NCI-H774 (cell line): ENCODE measurements at places on chromosomes 2 and 18.
A peak's percentile ranks its signal among the peaks of the same experiment; 100 is the strongest.

- DNase-seq, result no peak
Observed at GRCh38 chr18:22060361-22060760, 109.0 kb upstream of the GATA6 start.

GRCh38 chr18:25180973-25181548 lies 170.9 kb downstream of the ZNF521 start:
- no peak for DNase-seq

DNA sequence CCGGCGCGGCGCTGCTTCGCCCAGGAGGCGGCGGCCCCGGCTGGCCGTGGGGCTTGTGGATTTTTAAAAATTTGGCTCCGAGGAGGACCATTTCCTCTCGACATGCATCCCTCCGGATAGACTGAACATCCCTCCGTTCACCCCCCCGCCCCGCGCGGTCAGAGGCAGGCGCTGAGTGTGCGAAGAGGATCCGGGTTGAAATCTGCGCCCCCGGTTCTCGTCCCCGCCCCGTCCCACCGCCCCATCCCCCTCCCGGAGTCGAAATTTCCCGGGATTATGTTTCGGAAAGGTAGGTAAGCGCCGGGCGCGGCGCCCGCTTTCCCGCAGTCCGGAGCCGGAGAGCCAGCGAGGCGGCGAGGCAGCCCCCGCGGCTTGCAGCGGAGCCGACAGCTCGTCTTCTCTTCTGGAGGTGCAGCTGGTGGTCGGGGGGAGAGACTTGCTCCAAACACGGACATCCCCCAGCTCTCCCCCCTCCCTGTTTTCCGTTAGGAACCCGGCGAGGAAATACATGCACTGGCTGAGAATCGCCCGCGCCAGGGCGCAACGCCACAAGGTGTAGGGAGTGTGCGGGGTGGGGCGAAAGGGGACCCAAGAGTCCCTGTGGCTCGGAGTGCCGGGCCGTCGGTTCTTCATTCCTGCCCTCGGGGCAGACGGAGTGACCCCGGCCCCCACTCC lies at the start of gene PRKCE:
Gene PRKCE (plus strand): TSS at position 261 of the 675 bp plus-strand sequence.
- no peak for DNase-seq

DNA sequence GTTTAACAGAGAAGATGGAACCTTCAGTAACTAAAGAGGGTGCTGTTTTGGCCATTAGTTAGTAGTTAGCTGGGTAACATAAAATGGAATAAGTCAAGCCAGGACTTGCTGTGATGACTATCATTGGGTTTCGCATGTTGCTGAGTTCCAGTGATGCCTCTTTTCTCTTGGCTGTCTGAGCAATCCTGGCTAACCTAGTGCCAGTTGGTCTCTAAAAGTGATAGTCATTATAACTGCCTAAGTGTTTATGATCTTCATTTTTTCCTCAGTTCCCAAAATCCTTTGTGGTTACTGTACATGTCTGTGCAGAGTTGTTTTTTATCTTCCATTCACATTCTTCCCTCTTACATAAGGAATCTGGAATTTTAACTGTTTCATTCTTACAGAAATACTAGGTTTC lies 33.4 kb downstream of the WDR43 start:
- no peak for DNase-seq

- DNase-seq, result no peak
Observed at GRCh38 chr2:63379451-63379850, 208.8 kb downstream of the WDPCP start.

- DNase-seq, result peak; percentile 58
Observed at GRCh38 chr2:3738454-3738853, 35.1 kb downstream of the DCDC2C start.

GRCh38 chr18:54859667-54860421 lies 31.6 kb downstream of the RAB27B start:
- DNase-seq, result no peak

DNA sequence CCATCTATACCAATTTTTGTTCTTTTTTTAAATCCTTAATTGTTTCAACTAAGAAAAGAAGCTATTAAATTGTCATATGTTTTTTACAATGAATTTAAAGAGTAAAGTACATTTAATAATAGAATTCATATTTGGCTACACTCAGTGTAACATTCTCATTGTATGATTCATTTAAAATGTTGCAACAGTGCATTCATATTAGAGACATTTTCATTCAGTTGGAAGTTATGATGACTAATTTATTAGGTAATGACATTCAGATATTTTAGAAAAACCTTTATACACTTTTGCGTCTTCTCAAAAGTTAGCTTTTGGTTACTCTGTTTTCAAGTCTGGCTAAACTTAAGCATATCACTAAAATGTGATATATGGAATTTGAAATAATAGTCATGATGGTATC lies 887.5 kb upstream of the NRXN1 start:
- DNase-seq, result no peak
